Thoracic aorta (tissue), 2 donors: ENCODE measurements at places on chromosomes 7 and 10.

- no peak for DNase-seq
Observed at GRCh38 chr7:31068006-31068675, 16.0 kb downstream of the ADCYAP1R1 start.

DNA sequence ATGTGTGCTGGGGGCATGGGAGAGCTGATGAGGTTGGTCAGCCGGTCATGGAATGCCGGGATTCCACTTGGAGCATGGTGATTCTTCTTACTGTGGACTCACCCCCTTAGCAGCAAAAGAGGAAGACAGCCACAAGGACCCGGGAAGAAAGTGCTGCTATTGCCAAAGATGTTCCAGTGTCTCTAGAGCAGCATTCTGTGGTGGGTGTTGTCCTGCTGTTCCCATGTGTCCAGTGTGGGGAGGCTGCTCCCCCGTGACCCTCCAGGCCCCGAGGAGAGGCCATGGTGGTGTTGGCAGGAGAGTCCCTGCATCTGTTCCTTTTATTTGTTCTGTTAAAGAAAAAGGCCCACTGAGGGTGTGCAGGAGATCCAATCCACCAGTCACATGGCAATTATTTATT, 499.4 kb downstream of the RPS24 start:
- no peak for DNase-seq

GRCh38 chr10:5592070-5592469, 67.3 kb downstream of the CALML3 start:
- DNase-seq: no peak

GRCh38 chr10:69449841-69450240, 1.4 kb upstream of the TSPAN15 start:
- DNase-seq: no peak

- no peak for DNase-seq
Observed at GRCh38 chr10:44881649-44882048, 29.5 kb upstream of the TMEM72 start.

- DNase-seq: no peak
Observed at GRCh38 chr7:3795781-3796180, 494.7 kb downstream of the SDK1 start.

DNA sequence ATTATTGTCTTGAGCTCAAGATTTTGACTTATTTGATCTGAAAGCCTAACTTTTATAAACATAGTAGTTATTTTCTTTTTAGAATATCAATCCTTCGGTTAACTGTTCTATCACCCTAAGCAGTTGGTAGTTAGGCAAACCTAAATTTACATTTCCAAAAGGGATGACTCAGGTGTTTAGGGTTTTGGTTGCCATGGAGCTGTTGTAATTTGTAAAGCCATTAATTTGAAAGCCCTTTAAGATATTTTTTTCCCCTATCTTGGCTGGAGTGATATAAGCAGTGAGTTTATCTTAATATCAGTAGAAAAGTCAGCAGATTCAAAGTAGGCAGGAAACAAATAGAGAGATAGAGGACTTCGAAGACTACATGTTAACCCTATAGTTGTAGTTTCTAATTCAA, 1472.6 kb upstream of the CELF2 start:
- DNase-seq: no peak

- no peak for DNase-seq
Observed at GRCh38 chr10:102605712-102606111, 38.6 kb upstream of the TRIM8 start.

DNA sequence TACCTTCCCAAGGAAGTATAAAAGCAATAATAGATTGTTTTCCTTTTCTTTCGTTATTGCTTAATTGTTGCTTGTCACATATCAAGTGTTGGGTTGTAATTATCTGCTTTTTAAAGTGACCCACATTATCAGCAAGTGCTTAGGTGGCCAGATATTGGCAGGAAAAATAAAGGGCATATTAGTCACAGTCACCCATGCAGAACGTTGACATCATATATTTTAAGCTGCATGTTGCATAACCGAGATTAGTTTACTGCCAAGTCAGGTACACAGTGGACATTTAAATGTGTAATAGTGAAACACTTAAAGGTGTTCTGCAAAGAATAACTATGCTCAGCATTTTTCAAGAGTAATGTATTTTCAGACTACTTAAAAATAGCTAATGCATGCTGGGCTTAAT, 11.4 kb downstream of the NEBL start:
- DNase-seq: no peak

DNA sequence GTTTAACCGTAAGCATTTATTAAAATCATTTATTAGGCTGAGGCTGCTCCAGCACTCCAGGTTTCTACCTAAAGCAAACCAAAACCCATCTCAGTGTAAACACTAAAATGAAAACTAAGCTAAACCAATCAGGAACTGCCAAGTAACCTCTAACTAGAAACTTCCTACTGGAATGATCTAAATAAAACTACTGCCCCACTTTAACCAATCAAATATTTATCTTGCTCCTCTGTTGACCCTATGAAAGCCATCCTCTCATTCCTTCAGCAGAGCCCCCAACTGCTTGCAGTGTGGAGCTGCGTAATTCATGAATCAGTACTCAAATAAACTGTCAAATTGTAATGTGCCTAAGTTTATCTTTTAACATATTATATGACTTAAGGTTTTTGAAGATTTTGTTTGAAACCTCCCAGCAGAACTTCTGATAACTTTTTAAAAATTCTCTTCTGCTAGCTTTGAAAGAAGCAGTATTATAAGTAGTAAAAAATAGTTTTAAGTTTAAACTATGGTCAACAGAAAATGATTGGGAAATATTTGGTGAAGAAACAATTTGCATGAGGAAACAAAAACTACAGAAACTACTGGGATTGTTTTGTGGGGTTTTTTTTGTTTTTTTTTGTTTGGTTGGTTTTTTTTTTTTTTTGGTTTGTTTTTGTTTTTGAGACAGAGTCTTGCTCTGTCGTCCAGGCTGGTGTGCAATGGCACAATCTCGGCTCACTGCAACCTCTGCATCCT, 47.4 kb downstream of the GPR37 start:
- DNase-seq: no peak

DNA sequence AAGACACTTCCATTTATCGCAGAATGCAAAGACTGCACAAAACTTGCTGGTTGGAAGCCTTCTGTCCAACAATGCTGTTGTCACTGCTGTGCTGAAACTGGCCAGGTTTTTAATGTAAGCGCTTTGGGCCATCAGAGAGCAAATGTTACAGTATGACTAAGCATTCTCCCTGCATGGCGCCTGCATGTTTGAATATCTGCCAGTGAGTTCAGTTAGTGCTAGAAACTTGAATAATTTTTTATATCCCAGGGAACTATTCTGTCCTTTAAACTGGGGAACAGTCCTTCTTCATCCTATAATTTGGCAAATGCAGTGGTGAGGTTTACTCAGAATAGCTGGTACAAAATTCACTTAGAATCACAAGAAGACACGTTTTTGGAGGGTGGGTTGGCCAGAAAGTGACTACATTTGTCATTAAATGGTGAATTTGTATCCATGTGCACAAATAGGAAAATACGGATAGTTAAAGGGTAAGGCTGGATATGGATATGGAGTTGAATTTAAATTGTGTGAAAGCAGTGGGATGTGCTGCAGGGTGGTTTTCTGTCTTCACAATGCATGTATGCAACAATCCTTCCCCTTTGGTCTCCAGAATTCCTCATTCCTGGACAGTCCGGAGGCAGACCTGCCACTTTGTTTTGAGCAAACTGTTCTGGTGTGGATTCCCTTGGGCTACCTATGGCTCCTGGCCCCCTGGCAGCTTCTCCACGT, 1.7 kb downstream of the ABCC2 start:
- no peak for DNase-seq

DNA sequence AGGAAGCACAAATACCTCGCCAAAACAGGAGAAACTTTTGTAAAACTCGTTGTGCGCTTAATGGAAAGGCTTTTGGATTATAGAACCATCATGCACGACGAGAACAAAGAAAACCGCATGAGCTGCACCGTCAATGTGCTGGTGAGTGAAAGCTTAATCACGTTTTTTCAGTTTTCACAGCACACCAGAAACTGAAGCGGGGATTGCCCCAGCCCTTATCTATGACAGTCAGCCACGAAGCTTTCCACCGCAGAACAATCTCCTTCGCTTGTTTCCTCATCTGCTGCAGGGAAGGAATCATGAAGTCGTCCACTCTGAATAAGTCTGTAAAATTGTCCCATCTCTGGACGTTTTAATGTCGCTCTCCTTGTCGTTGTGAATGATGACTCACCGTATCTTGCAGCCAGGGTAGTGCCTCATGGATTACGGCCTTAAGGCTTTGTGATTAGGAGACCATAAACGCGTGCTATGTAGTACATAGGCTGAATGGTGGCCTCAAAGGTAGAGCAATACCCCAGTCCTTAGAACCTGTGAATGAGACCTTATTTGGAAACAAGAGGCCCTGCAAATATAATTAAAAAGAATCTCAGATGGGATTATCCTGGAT, 174.9 kb upstream of the NPS start:
- no peak for DNase-seq
